Placental pericyte (primary cell): ENCODE measurements at places on chromosomes 3 and 15. TPM values are rescaled to one million over a fixed set of nuclear protein-coding genes. Genes with fewer than 3 reads are reported as not detected.

The SIDT1 gene
- total RNA-seq = not detected in 2 replicates

The ISG20 gene
- 2.6 and 5.0 TPM in 2 replicates for total RNA-seq

The LYZL4 gene
- not detected in 2 replicates for total RNA-seq

The FEZF2 gene
- not detected in 2 replicates for total RNA-seq

The P3H2 gene
- total RNA-seq = 14.4 and 28.6 TPM in 2 replicates

The MOBP gene
- total RNA-seq = not detected in 2 replicates

The GOLGA6D gene
- not detected in 2 replicates for total RNA-seq

The FOXB1 gene
- not detected in 2 replicates for total RNA-seq

The MELTF gene
- 1.7 and 7.9 TPM in 2 replicates for total RNA-seq

The ADGRG7 gene
- total RNA-seq = not detected in 2 replicates
